ENCODE measurements at places on chromosomes 11 and 22.
A peak's percentile ranks its signal among the peaks of the same experiment; 100 is the strongest.

DNA sequence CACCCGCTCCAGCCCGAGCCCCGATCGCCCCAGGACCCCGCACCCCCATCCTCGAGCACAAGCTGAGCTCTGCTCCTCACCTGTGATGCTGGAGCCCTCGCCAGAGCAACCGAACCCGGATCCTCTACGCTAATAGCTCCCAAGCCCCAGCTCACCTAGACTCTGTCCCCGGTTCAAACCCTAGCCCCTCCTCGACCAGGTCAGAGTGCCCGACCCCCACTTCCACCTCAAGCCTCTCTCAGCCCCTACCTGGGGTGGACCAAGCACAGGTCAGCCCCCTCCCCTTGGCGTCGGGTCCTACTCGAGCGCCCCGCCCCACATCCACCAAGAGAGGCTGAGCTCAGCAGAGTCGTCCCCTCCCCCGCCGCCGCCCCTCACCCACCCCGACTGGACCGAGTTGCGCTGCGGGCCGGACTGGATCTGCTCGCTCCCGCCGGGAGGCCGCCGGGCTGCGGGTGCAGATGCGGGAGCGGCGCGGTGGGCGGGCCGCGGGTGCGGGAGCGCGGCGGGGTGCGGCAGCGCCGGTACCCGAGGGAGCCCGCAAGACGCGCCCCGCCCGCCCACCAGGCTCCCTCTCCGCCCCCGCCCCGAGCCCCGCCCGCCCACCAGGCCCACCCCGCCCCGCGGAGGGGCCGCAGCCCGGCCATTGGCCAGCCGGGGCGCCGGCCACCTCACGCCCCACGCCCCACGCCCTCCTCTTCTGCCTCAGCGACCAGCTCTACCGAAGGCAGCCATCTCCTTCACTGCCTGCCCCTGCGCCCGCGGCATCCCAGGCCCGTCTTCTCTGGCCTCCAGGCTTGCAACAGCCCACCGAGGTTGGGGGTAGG is 577 bp upstream of the DKK3 start:
- peaks cover 25% of the 10 kb centered on the region for H3K27me3 ChIP-seq
- peaks cover 12% of the 10 kb centered on the region for H3K36me3 ChIP-seq
- H3K27ac ChIP-seq, result peak overlapping the region; percentile 25
- H3K4me3 ChIP-seq, result peak overlapping the region; percentile 89
- H3K4me1 ChIP-seq, result peaks cover 23% of the 10 kb centered on the region
- peak; percentile 74 for DNase-seq

DNA sequence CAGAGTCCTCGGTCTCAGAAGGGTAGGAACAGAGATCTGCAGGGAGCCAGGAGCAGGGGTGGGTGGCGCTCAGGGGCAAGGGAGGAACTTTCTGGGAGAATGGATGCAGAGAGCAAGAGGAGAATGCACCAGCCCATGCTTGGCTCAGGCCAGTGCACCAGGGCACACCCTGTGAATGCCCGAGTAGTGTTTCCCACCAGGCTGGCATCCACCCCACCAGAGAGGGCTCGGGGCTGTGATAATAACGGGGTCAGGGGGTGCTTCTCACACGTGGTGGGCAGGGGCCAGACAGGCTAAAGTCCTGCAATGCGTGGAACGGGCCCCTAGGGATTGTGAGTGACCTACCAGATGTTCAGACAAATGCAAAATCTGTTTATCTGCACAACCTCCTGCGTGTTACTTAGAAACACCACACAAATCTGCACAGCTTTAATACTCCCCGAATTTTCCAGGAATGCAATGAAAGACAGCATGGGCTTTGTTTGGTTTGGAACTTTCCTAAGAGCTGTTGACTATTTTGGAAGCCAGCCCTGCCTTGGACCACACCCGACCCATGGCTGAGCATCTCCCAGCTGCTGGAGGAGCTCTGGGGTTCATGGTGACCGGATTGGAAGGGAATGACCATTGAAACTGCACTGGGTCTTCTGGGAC is 368.3 kb downstream of the SHANK2 start:
- H3K27me3 ChIP-seq, result no peaks in the 10 kb centered on the region
- H3K27ac ChIP-seq, result no peak overlapping the region
- no peaks in the 10 kb centered on the region for H3K36me3 ChIP-seq
- H3K4me3 ChIP-seq, result no peak overlapping the region
- H3K4me1 ChIP-seq, result no peaks in the 10 kb centered on the region

- H3K4me1 ChIP-seq, result peaks cover 14% of the 10 kb centered on the region
- peak overlapping the region; percentile 69 for H3K4me3 ChIP-seq
Observed at GRCh38 chr11:64449381-64450167, 90.6 kb downstream of the RPS6KA4 start.

GRCh38 chr22:36457688-36458450 is 23.6 kb downstream of the TXN2 start:
- no peaks in the 10 kb centered on the region for H3K36me3 ChIP-seq
- peak overlapping the region; percentile 5 for H3K4me3 ChIP-seq
- peak; percentile 65 for DNase-seq
- peaks cover 41% of the 10 kb centered on the region for H3K4me1 ChIP-seq

DNA sequence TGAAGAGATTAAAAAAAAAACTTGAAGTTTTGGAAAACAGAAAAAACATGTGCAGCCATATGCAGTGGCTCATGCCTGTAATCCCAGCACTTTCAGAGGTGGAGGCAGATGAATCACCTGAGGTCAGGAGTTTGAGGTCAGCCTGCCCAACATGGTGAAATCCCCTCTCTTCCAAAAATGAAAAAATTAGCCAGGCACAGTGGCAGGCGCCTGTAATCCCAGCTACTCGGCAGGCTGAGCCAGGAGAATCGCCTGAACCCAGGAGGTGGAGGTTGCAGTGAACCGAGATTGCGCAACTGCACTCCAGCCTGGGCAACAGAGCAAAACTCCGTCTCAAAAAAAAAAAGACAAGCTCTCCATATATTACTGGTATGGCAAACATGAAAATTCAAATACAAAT is 7.6 kb downstream of the DLG2 start:
- peaks cover 4% of the 10 kb centered on the region for H3K27me3 ChIP-seq
- H3K36me3 ChIP-seq, result no peaks in the 10 kb centered on the region
- no peaks in the 10 kb centered on the region for H3K4me1 ChIP-seq
- DNase-seq, result no peak
- H3K27ac ChIP-seq, result no peak overlapping the region
- H3K4me3 ChIP-seq, result no peak overlapping the region

- H3K27me3 ChIP-seq, result no peaks in the 10 kb centered on the region
- DNase-seq, result peak; percentile 78
- H3K4me3 ChIP-seq, result no peak overlapping the region
- no peaks in the 10 kb centered on the region for H3K4me1 ChIP-seq
- H3K36me3 ChIP-seq, result no peaks in the 10 kb centered on the region
Observed at GRCh38 chr11:101718402-101718801, 134.6 kb upstream of the TRPC6 start.

GRCh38 chr11:112504056-112504455 is 243.4 kb upstream of the PLET1 start:
- no peaks in the 10 kb centered on the region for H3K36me3 ChIP-seq
- no peak overlapping the region for H3K4me3 ChIP-seq
- DNase-seq, result peak; percentile 13

GRCh38 chr11:47714554-47715081 is 551 bp downstream of the AGBL2 start:
- no peaks in the 10 kb centered on the region for H3K27me3 ChIP-seq
- H3K36me3 ChIP-seq, result peaks cover 20% of the 10 kb centered on the region
- DNase-seq, result peak; percentile 35

- no peaks in the 10 kb centered on the region for H3K4me1 ChIP-seq
- no peaks in the 10 kb centered on the region for H3K36me3 ChIP-seq
- DNase-seq, result no peak
Observed at GRCh38 chr11:25562417-25562816, 769.5 kb upstream of the ANO3 start.

DNA sequence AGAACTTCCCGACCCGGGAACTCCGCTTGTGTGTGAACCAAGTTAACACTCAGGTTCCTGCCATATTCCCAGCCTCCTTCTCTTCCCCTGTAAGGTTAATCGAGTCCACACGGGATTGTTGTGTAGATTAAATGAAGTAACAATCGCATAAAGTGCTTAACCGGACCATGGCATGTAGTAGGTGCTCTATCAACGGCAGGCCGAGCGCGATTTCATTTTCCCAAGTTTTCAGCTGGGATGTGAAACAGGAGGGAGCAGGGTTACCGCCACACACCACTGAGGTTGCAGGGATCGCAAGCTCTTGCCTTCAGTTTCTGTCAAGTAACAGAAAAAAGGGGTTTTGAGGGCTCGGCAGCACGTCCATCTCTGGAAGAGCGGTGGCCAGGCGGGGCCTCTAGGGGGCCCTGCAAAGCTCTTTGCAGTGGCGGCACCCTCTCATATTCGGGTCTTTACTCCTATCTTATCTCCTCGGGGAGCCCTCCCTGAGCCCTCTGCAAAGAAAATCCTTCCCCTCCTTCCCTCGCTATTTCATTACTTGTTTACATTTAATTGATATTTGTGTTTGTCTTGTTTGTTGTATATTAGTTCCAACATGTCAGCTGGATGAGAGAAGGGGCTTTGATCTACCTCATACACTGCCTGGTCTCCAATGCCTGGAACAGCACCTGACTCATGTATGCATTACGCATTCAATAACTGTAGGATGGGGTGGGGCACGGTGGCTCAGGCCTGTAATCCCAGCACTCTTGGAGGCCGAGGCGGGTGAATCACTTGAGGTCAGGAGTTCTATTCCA is 816 bp upstream of the PLEKHA7 start:
- peak overlapping the region; percentile 69 for H3K4me3 ChIP-seq
- H3K4me1 ChIP-seq, result peaks cover 19% of the 10 kb centered on the region
- peaks cover 46% of the 10 kb centered on the region for H3K27me3 ChIP-seq

DNA sequence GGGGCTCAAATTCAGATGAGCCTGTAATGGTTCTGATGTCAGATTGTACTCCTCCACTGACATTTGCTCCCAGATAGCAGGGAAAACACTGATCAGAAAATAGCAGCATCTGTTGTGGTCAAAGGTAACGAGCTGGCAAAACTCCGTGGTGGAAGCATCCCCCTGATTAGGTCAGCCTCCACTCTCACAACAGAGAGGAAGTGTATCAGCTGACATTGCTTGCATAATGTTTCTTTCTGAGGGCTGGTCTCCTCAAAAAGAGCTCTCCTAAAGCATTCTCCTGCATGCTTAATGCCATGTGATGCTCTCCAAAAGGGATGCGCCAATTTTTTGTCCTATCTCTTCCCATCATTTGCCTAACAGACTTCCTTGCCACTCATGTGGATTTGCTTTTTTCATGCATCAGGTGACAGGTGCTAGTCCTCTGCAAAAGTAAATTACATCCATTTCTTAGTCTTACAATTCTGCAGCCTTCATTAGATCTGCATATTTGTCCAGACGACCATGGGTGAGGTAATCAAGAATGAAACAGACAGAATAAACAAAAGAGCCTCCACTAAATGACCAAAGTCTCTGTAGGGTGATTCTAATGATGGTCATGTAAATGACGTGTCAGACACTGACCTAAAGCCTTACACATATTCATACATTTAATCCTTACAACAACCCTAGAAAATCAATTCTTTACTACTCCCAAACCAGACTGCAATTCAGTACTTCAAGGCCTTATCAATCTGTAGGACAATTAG is 6.4 kb upstream of the TENM4 start:
- H3K27ac ChIP-seq, result no peak overlapping the region

DNA sequence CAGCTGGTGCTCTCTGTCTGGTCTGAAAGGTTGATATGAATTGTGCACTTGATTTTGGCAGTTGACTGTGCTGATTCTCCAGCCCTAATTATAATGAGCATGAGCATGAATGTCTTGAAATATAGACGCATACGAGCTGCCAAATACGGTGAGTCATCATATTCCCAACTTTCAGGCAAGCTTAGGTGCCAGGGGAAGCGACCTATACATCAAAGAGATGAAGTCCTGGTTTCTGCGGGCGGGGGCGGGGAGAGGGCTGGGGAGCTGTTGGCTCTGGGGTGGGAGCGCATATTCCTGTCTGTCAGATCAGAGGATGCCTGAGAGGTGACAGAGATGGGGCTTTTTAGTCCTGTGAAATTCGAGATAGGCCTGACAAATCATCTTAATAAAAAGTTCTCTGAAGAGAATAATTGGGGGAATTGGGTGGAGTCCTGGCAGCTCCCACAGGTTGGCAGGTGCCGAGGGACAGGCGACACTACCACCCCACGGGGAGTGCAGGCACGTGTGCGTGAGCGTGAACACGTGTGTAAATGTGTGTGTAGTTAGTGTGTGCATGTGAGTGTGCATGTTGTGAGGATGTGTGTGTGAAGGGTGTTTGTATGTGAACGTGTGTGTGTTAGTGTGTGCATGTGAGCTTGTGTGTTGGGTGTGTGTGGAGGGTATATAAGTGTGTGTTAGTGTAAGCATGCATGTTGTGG is 865.3 kb downstream of the TBC1D22A start:
- DNase-seq, result no peak
- no peak overlapping the region for H3K4me3 ChIP-seq
- no peaks in the 10 kb centered on the region for H3K36me3 ChIP-seq
- no peaks in the 10 kb centered on the region for H3K27me3 ChIP-seq
- no peaks in the 10 kb centered on the region for H3K4me1 ChIP-seq

GRCh38 chr22:33539902-33540751 is 380.1 kb downstream of the LARGE1 start:
- H3K4me3 ChIP-seq, result no peak overlapping the region
- H3K36me3 ChIP-seq, result no peaks in the 10 kb centered on the region
- DNase-seq, result no peak
- peak overlapping the region; percentile 87 for H3K27ac ChIP-seq
- H3K27me3 ChIP-seq, result no peaks in the 10 kb centered on the region

DNA sequence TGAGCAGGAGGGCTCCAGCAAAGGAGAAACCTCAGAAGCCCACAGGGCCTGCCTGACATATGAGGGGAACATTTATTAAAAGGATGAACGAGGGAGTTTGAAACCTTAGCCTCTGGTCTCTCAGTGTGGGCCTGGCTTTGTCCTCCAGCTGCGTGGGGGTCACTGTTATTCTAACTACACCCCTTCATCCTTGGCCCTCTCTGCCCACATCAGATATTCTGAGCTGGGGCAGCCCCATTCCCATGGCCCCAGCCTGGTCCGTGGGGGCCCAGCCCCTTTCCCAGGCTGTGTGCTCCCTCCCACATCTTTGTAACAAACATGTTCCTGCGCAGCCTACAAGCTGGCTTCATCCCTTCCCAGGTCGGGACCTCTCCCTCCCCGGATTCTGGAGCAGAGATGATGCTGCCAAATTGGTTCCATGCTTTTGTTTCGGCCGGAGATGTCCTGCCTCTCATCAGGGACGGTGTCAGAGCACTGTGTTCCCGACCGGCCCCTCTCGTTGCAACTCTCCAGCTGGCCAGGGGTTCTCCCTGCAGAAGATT is 4.0 kb downstream of the FXYD6 start:
- peaks cover 38% of the 10 kb centered on the region for H3K4me1 ChIP-seq
- H3K27ac ChIP-seq, result no peak overlapping the region
- no peak overlapping the region for H3K4me3 ChIP-seq
- H3K36me3 ChIP-seq, result peaks cover 15% of the 10 kb centered on the region
- H3K27me3 ChIP-seq, result no peaks in the 10 kb centered on the region
- DNase-seq, result no peak

DNA sequence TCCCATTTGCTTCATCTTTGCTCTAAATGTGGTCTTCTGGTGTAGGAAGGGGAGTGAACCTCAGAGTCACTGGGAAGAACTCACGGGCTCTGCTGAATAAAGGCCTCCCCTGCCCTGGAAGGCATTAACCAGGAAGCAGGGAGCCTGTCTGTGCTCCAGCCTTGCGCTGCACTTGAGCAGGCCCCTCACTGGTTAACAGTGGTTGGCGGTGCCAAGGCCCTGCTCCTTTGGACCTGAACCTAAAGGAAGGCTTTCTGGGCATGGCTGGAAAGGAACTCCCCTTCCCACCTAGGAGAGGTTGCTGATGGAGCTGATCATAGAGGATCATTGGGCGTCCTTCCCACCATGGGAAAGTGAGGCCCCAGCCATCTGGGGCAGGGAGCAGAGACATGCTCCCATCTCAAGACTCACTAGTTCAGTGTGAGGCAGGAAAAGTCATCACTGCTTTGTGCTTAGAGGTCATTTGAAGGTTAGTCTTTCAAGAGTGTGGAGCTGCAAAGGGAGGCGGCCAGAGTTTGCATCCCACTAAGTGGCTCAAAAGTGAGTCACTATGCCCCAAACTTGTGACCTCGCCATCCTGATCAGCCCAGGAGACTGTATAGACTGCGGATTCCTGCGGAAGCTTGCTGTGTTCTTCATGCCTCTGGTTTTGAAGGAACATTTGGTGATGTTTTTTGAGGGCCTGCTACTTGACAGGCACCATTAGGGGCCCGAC is 50.4 kb downstream of the DBX1 start:
- no peaks in the 10 kb centered on the region for H3K27me3 ChIP-seq
- H3K27ac ChIP-seq, result no peak overlapping the region

Measured in mesenchymal stem cell (in vitro differentiated cells and primary cell).